ENCODE measurements at places on chromosomes 13 and 19.

- H3K4me1 ChIP-seq = peaks cover 4% of the 10 kb centered on the region
- H3K36me3 ChIP-seq = no peaks in the 10 kb centered on the region
- H3K27ac ChIP-seq = no peak overlapping the region
Observed at GRCh38 chr19:42024622-42025111, 30.6 kb upstream of the ATP1A3 start.

GRCh38 chr13:35761440-35762252 is 285.2 kb upstream of the MAB21L1 start:
- peaks cover 2% of the 10 kb centered on the region for H3K27me3 ChIP-seq
- no peak overlapping the region for H3K27ac ChIP-seq
- no peaks in the 10 kb centered on the region for H3K4me1 ChIP-seq

DNA sequence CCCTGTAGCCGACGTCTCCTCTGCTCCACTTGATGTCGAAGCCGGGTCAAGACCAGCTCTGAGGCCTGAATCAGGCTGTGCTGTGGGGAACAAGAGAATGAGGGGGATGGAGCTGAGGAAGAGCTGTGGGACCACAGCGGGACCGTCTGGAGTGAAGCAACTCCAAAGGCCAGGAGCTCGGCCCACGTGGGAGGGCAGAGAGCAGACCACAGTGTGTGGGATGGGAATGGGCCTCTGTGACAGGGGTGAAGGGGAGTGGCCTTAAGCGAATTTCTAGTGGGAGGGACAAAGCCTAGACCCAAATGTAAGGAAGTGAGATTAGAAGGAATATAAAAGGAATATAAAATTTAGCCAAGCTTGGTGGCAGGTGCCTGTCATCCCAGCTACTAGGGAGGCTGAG is 3.8 kb upstream of the SLC8A2 start:
- H3K4me1 ChIP-seq = peaks cover 8% of the 10 kb centered on the region
- peaks cover 18% of the 10 kb centered on the region for H3K27me3 ChIP-seq
- H3K27ac ChIP-seq = no peak overlapping the region

GRCh38 chr13:52921194-52921593 is 72.8 kb upstream of the PCDH8 start:
- no peak overlapping the region for H3K27ac ChIP-seq
- DNase-seq = no peak
- no peak overlapping the region for H3K4me3 ChIP-seq
- peaks cover 4% of the 10 kb centered on the region for H3K27me3 ChIP-seq

DNA sequence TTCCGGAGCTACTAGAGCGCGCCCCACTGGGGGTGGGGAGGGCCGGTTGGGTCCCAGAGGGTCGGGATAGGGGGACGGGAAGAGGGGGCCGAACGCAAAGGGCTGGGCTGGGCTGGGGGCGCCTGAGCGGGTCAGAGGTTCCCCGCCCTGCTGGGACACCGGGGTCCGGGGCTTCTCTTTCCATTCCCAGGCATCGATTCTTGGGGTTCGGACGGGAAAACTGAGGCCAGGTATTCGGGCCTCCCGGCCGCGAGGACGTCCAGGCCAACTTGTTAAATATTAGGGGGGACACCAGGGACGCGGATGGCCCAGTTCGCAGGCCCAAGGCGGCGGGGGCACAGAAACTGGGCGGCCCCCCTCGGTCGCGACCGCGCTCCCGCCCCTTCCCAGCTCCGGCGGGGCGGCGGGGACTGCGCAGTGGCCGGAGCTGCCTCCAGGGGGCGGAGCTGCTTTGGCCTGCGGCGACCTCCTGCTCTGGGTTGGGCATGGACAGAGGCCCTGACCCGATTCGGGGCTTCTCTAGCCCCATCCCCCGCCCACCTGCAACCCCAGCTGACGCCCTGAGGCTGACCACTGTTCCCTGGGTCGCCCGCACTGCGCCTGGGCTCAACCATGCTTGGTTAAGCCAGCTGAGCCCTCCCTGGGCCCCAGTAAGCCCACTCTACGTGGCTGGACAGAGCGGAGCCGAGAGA is 1.2 kb upstream of the KLF16 start:
- H3K27me3 ChIP-seq = no peaks in the 10 kb centered on the region
- H3K27ac ChIP-seq = peak overlapping the region; percentile 52
- DNase-seq = peak; percentile 81
- H3K36me3 ChIP-seq = peaks cover 6% of the 10 kb centered on the region
- H3K4me3 ChIP-seq = peak overlapping the region; percentile 75

DNA sequence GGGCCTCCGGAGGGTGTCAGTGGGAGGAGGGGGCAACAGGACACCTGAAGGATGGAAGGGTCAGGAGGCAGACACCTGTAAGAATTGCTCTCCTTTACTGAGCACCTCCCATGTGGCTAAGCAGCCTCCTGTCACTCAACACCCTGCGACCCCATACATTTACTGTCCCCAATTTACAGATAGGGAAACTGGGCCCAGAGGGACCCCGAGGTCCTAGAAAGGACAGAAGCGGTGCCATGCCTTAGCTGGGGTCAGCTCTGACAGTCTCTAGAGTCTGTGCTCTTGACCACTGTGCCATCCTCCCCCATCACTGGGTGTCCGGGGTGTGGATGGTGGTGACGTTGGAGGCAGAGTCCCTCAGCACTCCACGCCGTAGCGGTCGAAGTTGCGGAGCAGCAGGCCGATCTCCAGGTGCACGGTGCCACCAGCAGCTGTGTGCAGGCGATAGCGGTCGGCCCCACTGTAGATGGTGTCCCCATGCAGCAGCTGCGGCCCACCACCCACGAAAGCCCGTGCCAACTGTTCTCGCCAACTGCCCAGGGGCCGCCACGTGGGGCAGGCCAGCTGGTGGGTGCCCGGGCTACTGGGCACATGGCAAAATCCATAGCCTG is 726 bp upstream of the TGFB1 start:
- H3K4me3 ChIP-seq = peak overlapping the region; percentile 86
- H3K27me3 ChIP-seq = no peaks in the 10 kb centered on the region
- peaks cover 61% of the 10 kb centered on the region for H3K4me1 ChIP-seq
- DNase-seq = no peak
- H3K27ac ChIP-seq = peak overlapping the region; percentile 95

DNA sequence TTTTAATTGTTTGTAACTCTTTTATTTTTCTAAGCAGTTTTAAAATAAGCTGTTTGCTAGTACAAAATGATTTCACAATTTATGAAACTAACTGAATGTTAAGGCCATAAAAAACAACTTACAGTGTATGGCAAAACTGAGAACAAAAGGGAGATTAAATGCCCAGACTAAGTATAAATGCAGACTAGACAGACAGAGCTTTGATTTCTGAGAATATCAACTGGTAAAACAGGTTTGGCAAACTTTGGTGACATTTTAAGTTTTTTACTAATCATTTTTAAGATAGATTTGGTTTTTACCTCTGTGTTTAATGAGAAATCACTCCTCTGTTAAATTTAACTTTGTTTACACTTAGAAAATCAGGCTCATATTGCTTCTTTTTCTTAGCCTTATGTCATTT is 127.5 kb upstream of the KLF5 start:
- no peaks in the 10 kb centered on the region for H3K4me1 ChIP-seq
- peaks cover 51% of the 10 kb centered on the region for H3K36me3 ChIP-seq
- DNase-seq = no peak
- H3K27ac ChIP-seq = no peak overlapping the region

- no peaks in the 10 kb centered on the region for H3K27me3 ChIP-seq
- H3K4me1 ChIP-seq = no peaks in the 10 kb centered on the region
- H3K36me3 ChIP-seq = no peaks in the 10 kb centered on the region
- no peak for DNase-seq
Observed at GRCh38 chr13:69683921-69684686, 423.5 kb upstream of the ATXN8OS start.

- no peak for DNase-seq
- peaks cover 1% of the 10 kb centered on the region for H3K27me3 ChIP-seq
- H3K4me1 ChIP-seq = no peaks in the 10 kb centered on the region
- H3K4me3 ChIP-seq = no peak overlapping the region
- H3K36me3 ChIP-seq = no peaks in the 10 kb centered on the region
Observed at GRCh38 chr19:31500946-31501345, 151.7 kb upstream of the TSHZ3 start.

GRCh38 chr13:20431080-20431479 is 94.6 kb downstream of the CRYL1 start:
- no peak overlapping the region for H3K4me3 ChIP-seq
- peaks cover 43% of the 10 kb centered on the region for H3K4me1 ChIP-seq
- H3K36me3 ChIP-seq = peaks cover 6% of the 10 kb centered on the region

- no peaks in the 10 kb centered on the region for H3K27me3 ChIP-seq
- no peak overlapping the region for H3K27ac ChIP-seq
- peaks cover 6% of the 10 kb centered on the region for H3K4me1 ChIP-seq
- no peak for DNase-seq
- no peak overlapping the region for H3K4me3 ChIP-seq
- peaks cover 2% of the 10 kb centered on the region for H3K36me3 ChIP-seq
Observed at GRCh38 chr13:19810996-19811881, 28.5 kb upstream of the PSPC1 start.

DNA sequence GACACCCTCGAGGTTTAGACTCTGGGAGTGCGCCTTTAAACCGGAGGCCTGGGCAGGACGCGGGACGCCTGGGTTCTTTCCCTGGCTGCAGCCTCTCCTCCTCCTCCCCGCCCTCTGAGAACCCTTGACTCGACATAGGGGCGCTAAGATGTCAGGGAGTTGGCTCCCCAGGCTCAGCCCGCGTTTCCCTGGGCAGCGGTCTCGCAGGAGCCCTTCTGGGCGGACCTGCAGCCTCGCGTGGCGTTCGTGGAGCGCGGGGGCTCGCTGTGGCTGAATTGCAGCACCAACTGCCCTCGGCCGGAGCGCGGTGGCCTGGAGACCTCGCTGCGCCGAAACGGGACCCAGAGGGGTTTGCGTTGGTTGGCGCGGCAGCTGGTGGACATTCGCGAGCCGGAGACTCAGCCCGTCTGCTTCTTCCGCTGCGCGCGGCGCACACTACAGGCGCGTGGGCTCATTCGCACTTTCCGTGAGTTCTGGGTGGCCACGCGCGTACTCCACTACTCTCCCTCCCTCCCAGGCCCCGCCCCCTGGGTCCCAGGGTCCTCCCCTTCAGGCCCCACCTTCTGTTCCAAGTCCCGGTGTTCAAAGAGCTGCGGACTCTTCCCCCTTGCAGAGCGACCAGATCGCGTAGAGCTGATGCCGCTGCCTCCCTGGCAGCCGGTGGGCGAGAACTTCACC is 1.3 kb downstream of the ICAM5 start:
- DNase-seq = peak; percentile 66
- H3K4me1 ChIP-seq = peaks cover 76% of the 10 kb centered on the region
- peaks cover 4% of the 10 kb centered on the region for H3K36me3 ChIP-seq
- peaks cover 71% of the 10 kb centered on the region for H3K27me3 ChIP-seq
- H3K27ac ChIP-seq = no peak overlapping the region
- H3K4me3 ChIP-seq = peak overlapping the region; percentile 74

- H3K4me1 ChIP-seq = peaks cover 13% of the 10 kb centered on the region
- no peaks in the 10 kb centered on the region for H3K36me3 ChIP-seq
- H3K4me3 ChIP-seq = no peak overlapping the region
- DNase-seq = no peak
- no peak overlapping the region for H3K27ac ChIP-seq
Observed at GRCh38 chr13:73334445-73334844, 275.6 kb downstream of the KLF5 start.

- H3K27me3 ChIP-seq = no peaks in the 10 kb centered on the region
- H3K27ac ChIP-seq = no peak overlapping the region
- H3K4me3 ChIP-seq = no peak overlapping the region
- peaks cover 4% of the 10 kb centered on the region for H3K4me1 ChIP-seq
- no peak for DNase-seq
- peaks cover 4% of the 10 kb centered on the region for H3K36me3 ChIP-seq
Observed at GRCh38 chr19:41411968-41412265, 14.3 kb downstream of the BCKDHA start.

GRCh38 chr13:106753251-106753650 is 185.3 kb upstream of the ARGLU1 start:
- no peaks in the 10 kb centered on the region for H3K36me3 ChIP-seq
- H3K4me1 ChIP-seq = no peaks in the 10 kb centered on the region
- H3K27me3 ChIP-seq = peaks cover 12% of the 10 kb centered on the region
- H3K27ac ChIP-seq = no peak overlapping the region
- no peak overlapping the region for H3K4me3 ChIP-seq

DNA sequence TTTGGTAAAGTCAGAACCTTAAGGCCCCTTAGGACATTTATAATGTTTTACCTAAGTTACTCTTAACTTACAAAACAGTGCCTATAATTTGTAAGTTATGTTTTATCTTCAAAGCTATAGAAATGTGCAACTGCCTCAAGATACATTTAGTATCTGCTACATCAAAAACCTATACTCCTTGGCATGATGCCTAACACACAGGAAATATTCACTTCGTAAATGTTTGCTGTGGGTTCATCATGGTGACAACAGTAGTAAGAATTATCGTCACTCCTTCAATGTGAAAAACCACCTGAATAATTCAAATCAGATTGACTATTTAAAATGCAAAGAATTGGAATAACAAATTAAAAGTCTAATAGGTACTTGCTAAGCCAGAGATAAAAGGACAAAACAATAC is 184.1 kb downstream of the DIAPH3 start:
- DNase-seq = no peak
- H3K27me3 ChIP-seq = no peaks in the 10 kb centered on the region
- no peak overlapping the region for H3K4me3 ChIP-seq

GRCh38 chr13:106129993-106130392 is 405.5 kb downstream of the EFNB2 start:
- no peaks in the 10 kb centered on the region for H3K4me1 ChIP-seq
- H3K27ac ChIP-seq = no peak overlapping the region
- no peaks in the 10 kb centered on the region for H3K36me3 ChIP-seq
- H3K27me3 ChIP-seq = no peaks in the 10 kb centered on the region

- no peak overlapping the region for H3K27ac ChIP-seq
- H3K4me3 ChIP-seq = no peak overlapping the region
- no peaks in the 10 kb centered on the region for H3K36me3 ChIP-seq
- H3K4me1 ChIP-seq = peaks cover 2% of the 10 kb centered on the region
- no peak for DNase-seq
Observed at GRCh38 chr13:53782488-53782961, 753.9 kb downstream of the OLFM4 start.

DNA sequence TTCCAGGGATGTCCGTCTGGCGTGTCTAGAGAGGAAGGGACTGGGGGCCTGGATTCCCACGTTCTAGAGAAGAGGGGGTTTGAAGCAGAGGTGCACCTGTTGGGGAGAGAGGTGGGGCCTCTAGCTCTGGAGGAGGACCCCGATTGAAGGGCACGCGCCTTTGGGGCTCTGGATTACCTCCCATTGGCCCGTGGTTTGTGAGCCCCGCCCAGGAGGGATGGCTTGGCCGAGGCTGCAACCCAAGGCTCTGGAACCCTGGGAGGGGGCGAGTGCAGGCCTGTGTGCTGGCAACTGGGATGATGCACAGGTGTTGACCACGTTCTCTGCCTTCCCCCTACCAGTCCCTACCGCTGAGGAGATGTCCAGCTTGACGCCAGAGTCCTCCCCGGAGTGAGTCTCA is 20.2 kb downstream of the TMEM150B start:
- DNase-seq = no peak
- peaks cover 13% of the 10 kb centered on the region for H3K4me1 ChIP-seq
- peaks cover 2% of the 10 kb centered on the region for H3K36me3 ChIP-seq
- H3K4me3 ChIP-seq = no peak overlapping the region
- H3K27me3 ChIP-seq = no peaks in the 10 kb centered on the region

DNA sequence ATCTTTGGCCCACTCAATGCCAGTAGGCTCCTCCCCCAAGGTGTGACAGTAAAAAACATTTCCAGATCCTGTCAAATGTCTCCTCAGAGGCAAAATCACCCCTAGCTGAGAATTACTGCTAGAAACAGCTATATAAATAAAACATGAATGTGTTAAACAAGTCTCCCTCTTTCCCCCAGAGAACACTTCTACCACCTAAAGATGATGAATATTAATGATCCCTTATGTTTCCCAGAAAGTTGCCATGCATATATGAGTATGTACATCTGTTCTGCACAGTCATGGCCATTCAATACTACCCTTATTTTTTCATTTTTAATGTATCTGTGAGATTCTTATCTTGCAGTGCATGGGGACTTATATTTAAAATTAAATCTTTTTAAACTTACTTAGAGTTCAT is 230.0 kb downstream of the SHISA2 start:
- DNase-seq = no peak
- no peaks in the 10 kb centered on the region for H3K4me1 ChIP-seq
- no peak overlapping the region for H3K27ac ChIP-seq
- no peaks in the 10 kb centered on the region for H3K27me3 ChIP-seq
